GOT3 (cell line): ENCODE measurements at places on chromosomes 6 and 20.

GRCh38 chr6:31350196-31351032 is 6.6 kb downstream of the HLA-B start:
- DNase-seq, result no peak

DNA sequence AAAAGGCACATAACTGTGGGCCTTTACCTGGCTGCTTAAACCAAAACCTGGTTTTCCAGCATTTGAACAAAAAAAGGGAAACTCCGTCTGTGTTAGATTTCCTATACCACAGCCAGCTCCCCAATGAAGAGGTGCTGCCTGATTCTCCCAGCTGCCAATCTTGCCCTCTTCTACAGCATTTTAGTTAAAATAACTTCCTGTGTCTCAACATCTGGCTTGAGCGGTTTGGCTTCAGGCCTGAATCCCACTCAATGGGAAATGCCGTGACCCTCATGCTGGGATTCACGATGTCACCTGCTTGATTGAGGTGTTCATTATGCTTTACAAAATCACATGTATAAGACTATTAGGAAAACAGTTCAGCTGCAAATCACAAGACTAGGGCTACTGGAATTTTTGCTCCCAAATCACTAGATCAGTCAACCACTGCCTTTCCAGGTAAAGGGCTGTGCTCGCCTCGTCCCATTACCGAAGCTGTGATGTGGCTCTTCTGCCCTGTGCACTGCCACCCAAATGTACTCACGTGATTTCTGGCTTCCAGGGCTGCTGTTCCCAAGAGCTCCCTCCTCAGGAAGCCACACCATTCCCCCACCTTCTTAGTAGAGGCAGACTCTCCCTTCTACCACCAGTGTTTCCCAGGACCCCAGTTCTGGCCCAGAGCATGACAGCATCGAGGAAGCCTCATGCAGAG is 94.6 kb downstream of the PSMG4 start:
- DNase-seq, result no peak

DNA sequence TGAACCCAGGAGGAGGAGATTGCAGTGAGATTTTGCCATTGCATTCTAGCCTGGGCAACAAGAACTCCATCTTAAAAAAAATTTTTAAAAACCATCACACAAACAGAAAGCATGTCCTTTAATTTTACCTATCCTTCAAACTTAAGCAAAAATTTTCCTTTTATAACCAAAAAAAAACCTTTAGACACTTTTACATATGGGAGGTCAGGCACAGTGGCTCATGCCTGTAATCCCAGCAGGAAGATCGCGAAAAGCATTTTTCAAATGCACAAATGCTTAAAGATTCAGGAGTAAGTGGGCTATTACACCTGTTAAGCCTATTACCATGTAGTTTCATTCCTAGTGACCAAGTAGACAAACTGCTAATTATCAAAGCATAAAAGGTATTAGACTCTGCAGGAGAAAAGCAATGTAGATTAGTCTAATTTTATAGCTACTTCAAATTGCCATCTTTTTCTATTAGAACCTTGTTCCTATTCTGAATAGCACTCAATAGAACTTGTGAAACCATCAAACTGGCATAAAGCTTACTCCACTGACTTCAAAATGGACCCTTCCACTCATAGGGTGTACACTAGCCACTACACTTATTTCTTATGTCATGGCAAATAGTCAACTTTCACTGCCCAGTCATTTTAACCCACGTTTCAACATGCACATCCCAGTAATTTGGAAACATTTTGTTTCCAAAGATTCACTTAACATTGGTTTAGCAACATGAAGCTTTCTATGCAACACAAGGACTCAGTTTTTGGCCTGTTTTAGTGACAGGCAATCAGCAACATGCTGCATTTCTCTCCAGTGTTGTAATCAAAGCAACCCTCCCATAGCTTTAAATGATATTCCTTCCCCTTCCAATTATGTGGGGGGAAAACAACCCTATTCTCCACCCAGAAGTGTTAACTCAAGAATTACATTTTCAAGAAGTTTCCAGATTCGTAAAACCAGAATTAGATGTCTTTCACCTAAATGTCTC is 4.0 kb downstream of the EEF1A1 start:
- no peak for DNase-seq

- no peak for DNase-seq
Observed at GRCh38 chr20:8755340-8756118, 313.4 kb upstream of the PLCB4 start.

DNA sequence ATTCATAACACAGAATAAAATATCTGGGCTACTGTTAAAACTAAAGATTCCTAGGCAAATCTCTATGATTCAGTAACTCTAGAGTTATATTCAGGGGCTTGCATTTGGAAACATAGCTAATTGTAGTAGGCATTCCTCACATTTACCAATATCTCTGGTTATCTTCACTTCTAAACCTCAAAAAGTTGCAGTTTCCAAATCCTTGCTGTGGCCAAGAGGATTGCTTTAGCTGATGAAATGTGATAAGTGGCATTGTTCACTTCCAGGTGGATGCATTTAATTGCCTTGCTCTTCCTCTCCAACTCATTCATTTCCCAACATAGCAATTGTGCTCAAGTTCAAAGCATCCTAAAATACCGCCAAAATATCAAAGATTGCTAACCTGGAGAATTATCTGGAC is 246.6 kb downstream of the GRIK2 start:
- DNase-seq, result no peak

- no peak for DNase-seq
Observed at GRCh38 chr6:95973976-95974375, 41.8 kb upstream of the FUT9 start.

GRCh38 chr6:108806665-108807064 is 41.6 kb upstream of the ARMC2 start:
- DNase-seq, result no peak

DNA sequence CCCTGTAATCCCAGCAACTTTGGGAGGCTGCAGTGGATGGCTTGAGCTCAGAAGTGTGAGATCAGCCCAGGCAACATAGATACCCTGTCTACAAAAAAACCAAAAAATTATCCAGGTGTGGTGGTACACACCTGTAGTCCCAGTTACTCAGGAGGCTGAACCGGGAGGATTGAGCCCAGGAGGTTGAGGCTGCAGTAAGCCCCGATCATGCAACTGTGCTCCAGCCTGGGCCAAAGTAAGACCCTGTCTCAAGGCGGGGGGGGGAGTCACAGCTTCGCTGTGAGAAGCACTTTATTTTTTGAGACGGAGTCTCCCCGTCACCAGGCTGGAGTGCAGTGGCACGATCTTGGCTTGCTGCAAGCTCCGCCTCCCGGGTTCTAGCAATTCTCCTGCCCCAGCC is 54.2 kb downstream of the EZR start:
- DNase-seq, result no peak

- no peak for DNase-seq
Observed at GRCh38 chr6:41781366-41781730, 766 bp downstream of the PRICKLE4 start.
